Glutamatergic neuron (in vitro differentiated cells): ENCODE measurements at places on chromosomes 4 and X.

DNA sequence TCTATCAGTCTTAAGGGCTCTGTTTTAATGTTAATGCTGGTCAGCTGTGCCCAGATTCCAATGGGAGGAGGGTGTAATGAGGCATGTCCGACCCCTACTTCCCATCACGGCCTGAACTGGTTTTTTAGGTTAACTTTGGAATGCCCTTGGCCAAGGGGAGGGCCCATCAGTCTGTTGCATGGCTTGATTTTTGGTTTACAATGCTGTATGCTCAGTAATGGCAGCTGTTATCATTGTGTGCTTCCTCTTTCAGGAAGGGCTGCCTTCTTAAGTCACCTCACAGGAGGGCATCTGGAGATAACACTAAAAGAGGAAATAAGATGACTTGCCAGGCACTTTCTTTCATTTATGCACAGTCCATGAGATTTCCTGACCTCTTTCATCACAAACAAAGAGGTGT, 36.3 kb downstream of the ATXN3L start:
- DNase-seq = no peak

DNA sequence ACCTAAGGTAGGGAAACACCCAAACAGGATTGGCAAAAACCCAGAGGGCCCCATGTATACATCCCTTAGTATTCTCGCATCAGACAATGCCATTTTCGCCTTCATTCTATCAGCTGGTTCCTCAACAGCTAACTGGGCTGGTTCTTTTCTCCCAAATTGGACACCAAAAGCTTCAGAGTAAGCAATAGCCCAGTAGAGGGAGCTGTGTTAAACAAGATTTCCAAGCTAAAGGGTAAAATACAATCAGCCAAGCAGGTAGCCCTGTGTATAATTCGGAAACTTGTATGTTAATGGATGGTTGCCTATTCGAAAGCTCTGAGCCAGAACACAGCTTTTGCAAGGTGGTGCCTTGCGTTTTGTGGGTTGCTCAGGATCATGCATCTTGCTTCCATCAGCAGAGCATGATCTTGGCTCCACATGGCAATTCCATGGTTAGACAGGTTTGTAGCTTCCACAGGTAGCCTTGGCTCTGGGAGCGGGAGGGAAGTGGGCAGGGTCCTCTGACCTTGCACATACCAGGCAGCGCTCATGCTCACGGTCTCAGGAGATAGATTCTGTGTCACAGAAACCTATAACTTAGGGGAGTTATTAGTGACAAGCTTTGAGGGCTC, 115.2 kb upstream of the LNX1 start:
- no peak for DNase-seq

GRCh38 chr4:1219566-1219950, 29.4 kb downstream of the CTBP1 start:
- DNase-seq = no peak

GRCh38 chr4:106835919-106836318, 200.2 kb downstream of the DKK2 start:
- DNase-seq = no peak

DNA sequence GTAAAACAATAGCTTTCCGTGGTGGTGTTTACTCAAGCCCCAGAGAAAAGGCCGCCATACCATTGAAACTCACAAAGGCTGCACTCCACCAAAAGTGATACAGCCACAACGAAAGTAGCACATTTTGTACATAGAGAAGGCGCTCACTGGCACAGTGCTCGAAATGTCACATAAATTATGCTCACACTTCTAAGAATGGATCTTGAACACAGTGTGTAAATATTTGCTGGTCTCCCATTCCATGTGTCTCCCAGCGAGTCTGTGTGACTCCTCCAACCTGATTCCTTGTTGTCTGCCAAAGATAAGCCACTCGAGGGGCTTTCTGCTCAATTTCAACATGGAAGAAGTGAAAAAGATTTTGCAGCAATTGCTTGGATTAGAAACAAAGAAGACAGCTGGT, 234.0 kb upstream of the VCX3A start:
- no peak for DNase-seq

- DNase-seq = no peak
Measured at GRCh38 chr4:123671636-123672404, 275.2 kb downstream of the SPRY1 start.

DNA sequence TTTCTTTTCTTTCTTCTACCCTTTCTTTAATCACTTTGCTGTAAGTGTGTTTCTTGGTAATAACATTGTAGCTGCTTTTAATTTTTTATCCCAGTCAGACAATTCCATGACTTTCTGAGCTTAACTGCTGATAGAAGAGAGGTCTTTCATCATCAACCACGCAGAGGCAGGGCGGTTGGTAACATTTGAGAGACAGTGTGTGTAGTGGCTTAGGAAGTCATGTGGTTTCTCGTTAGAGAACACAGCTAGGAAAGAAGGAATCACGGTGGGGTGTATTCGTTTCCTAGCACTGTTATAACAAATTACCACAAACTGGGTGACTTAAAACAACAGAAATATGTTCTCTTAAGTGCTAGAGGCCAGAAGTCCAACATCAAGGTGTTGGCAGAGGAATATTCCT, 11.5 kb downstream of the PRPS2 start:
- DNase-seq = no peak

GRCh38 chr4:120672076-120672475, 250.4 kb downstream of the PRDM5 start:
- DNase-seq = no peak

DNA sequence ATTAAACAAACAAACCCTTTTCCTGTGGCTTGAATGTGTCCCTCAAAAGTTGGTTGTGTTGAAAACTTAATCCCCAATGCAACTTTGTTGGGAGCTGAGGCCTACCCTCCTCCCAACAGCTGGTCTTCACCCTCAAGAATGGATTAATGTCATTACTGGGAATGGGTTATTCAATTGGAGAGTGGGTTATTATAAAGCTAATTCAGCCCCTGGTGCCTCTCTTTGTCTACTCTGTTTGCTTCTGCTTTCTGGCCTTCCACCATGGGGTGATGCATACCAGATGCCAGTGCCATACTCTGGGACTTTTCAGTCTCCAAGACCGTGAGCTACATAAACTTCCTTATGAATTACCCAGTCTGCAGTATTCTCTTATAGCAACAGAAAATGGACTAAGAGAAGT, 706.5 kb downstream of the CCSER1 start:
- DNase-seq = no peak

DNA sequence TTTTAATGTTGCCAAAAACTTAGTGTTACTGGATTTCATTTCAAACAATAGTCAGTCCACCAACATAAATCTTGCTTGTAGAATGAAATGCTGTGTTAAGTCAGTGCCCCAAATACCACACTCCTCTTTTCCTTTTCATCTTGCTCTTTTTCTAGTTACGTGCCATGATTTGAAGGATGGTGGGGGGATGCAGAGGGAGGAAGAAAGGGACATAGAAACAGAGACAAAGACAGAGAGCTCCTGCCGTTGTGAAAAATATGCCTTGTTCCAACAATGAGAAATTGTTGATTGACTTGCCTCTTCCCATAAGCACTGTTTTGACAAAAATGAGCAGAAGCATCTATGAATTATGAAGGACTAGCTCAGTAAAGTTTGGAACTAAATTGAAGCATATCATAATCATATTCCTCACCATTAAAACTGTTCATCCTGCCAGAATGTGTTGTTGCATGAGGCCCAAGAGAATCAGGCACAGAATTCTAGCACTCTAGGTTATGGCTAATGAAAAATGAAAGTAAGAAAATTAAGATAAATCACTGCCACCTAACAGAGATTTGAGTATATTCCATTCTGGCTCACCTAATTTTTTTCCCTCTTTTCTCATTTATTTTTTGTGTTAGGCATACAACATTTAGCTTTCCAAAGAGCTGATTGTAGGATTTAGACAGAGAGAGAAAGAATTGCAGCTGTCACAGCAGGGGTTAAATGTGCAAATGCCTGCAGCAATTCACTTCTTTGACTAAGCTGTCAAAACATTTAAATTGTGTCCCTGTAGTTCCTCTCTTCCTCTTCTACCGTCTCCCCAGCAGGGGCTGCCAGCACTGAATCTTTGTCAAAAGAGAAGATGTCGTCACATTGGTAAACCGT, 111.6 kb upstream of the PTPN13 start:
- peak; percentile 17 for DNase-seq

- DNase-seq = no peak
Measured at GRCh38 chrX:153888344-153888743, 2.4 kb upstream of the L1CAM start.

DNA sequence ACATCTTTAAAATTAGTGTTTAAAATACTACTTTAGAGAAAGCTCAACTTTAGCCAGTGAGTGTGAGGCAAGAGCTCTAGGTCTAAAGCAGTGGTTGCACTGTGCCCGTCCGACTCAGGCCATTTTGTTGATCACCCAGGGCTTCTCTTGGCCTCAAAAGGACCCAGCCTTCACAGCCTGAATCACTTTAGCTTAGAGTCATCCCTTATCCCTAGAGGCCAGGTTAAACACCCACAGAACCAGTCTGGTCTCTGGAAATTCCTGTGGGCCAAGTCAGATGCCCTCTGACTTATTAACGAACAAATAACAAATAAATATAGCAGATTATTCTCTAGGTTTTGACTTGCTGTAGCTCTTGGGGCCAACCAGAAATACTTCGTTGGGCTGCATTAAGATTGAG, 102.3 kb downstream of the WWC2 start:
- no peak for DNase-seq

- DNase-seq = no peak
Measured at GRCh38 chr4:121155893-121156292, 8.2 kb downstream of the TNIP3 start.

DNA sequence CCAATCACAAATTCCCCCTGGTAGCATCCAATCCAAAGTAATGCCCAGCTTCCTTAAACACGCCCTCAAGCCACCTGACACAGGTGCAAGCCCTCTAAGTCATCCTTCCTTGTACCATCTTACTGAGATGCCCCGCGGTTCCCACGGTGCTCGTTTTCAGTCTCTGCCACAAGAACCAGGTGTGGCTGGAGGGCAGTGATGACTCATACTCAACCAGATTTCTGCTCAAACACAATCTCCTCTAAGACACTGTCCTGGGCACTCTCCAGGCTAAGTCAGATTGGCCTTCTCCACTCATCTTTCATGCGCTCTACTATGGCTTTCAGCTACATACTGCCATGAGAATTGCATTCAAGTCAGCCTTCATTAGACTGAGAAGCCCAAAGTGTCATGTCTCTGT, 3.5 kb downstream of the SH3KBP1 start:
- no peak for DNase-seq

DNA sequence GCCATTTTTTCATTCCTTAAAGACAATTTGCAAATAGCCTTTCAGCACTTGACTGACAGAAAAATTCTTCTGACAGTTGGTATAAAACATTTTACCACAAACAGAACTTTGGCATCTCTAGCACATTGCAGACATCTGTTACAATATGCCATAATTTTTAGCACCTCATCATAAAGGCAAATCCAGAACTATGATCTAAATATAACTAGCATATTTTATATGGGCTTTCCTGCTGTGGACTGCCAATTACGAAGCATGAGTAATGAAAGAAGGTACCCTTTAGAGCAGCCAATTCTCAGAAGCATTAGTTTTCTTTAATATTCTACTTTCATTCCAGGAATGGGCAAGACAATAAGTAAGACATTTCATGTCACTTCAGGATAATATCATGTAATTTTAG, 647.4 kb upstream of the GALNT7 start:
- DNase-seq = no peak

DNA sequence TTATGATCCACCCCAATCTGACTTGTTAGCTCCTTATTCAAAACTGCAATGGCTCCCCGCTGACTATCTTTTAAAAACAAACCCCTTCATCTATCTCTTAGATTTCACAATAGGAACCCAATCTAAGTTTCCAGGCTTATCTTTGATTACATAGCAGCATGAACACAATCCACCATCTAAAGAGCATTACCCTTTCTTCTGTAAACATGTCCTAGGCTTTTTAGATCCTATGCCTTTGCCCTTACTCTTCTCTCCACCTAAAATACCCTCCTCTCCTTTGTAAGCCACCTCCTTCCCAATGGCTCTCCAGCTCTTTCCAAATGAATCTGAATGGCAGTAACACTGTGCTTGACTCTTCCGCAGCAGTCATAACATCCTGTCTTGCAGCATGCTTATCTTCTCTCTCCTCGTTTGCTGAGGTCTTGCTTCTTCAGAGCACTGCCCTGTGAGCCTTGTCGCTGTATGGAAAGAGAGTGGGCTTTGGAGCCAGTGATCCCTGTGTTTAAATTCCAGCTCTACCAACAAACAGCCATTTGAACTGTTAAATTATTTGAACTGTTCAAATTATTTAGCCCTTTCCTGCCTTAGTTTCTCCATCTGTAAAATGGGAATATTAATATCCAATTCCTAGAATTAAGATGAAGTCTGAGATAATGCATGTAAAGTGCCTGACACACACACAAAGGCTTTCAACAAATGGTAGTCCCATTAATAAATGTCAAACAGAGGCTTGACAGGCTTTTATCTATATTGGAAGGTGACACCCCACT, 16.2 kb upstream of the TSPAN5 start:
- no peak for DNase-seq

DNA sequence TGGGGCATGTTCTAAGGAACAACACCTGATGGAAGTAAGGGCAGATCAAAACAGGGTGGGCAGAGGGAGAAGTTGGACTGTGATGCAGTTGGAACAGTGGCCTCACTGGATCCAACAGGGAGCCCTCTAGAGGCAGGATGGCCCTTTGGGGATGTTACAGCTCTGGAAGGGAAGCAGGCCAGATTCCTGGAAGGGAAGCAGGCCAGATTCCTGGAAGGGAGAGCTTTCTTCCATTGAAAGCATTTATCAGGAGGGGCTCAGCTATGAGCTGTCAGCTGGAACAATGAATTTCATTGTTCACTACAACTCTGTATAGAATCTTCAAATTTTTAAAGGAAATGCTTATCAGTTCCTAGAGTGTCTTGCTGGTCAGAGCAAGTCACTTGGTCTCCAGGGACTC, 17.7 kb downstream of the IL15 start:
- DNase-seq = no peak

- DNase-seq = no peak
Measured at GRCh38 chr4:85039526-85039925, 73.0 kb upstream of the WDFY3 start.

- no peak for DNase-seq
Measured at GRCh38 chr4:160009656-160010493, 907.0 kb downstream of the RAPGEF2 start.

DNA sequence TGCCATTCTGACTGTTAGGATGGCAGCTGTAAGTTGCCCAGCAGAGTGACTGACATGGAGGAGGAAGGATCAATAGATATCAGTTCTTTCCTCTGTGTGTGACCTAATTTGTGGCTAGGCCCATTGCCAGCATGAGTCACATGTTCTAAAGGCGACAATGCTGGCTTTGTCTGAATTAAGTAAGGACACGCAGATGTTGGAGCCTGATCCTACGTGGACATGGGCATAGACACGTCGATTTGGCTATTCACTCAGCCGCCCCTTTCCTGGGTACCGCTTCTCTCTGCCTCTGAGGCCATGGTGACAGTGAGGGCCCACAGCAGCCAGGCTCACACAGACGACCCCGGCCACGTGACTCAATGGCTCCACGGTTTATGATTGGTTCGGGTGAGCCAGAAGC, 16.3 kb downstream of the PROM1 start:
- DNase-seq = no peak

GRCh38 chr4:124415146-124415545, 297.4 kb downstream of the ANKRD50 start:
- DNase-seq = no peak
